Vagina (tissue), 2 donors: ENCODE measurements at places on chromosomes 5 and 9. TPM values are rescaled to one million over a fixed set of nuclear protein-coding genes. Genes with fewer than 3 reads are reported as not detected.

Gene SPINK13
- total RNA-seq = not detected

Gene PCDHA1
- total RNA-seq = not detected

Gene PCDHAC2
- 3.9 TPM for total RNA-seq

Gene IER5L
- 34.4 TPM for total RNA-seq
